ENCODE measurements at places on chromosomes 3 and 15.

DNA sequence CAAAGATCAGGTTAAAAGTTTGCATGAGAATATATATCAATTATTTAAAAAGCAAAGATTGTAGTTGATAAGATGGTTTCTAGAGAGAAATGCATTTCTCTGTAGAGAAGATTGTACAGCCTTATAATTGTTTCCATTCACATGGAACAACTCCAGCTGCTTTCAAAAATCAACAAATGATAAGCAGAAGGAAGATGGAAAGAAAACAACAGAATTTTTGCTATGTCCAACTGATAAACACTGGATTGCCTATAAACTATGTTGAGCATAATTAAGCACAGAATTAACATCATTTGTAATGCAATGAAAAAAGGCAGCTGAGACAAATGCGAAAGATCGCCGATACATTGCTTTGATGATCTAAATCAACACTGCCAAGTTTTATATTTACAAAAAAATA lies 89.0 kb downstream of the C3orf85 start:
- DNase-seq: no peak

- DNase-seq: no peak
Measured at GRCh38 chr3:8113626-8114025, 388.0 kb upstream of the LMCD1 start.

DNA sequence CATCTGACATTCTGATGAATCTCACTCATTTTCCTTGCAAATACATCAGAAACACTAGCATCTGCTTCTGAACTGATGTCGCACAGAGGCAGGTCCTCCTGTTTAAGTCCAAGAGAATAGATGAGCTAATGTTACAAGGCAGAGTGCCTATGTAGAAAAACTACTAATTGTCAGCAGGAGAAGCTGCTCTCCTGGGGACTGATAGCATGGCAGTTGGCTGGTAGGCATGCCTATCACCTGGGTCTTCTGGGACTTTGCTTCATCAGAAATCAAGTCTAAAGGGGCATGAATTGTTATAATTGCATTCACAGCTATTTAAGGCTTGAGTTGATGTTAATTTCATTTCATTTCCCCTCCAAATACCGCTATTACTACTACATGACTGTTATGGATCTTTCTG lies 457.2 kb downstream of the RAP2B start:
- DNase-seq: no peak

DNA sequence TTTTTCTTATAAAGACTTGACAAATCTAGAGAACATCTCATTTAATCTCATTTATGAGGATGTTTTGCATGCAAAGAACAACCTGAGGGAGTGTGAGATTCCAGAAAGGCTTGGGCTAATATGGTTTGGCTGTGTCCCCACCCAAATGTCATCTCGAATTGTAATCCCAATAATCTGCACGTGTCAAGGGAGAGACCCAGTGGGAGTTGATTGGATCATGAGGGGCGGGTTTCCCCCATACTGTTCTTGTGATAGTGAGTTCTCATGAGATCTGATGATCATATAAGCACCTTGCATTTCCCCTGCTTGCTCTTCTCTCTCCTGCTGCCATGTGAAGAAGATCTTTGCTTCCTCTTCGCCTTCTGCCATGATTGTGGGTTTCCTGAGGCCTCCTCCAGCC lies 103.0 kb downstream of the ZNF385D start:
- DNase-seq: no peak

DNA sequence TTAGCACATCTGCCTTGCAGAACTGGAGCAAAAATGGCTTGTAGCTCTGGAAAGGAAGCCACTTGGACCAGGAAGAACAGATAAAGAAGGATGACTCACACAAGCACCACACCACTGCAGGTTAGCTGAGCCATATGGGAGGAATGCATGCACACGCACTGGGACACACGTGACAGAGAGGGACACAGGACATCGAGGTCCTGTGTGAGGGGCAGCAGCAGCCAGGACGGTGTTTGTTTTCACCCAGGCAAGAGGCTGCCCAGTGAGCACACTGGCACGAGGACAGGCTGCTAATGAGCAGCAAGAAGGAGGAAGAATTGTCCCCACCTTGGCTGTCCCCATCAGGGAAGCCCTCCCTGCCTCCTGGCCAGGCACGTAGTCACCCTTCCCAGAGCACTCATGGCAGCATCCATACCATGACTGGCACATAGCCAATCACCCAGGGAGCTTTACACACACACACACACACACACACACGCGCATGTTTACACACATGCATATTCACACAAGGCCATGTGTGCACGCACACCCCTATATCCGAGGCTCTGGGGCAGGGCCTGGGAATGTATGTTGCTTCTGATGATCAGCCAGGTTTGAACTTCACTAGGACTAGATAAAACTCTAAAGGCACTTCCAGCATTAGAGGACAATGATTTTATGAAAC lies 24.0 kb upstream of the SPTBN5 start:
- peak; percentile 55 for DNase-seq

GRCh38 chr3:126451511-126451910 lies 24.2 kb downstream of the ZXDC start:
- no peak for DNase-seq

GRCh38 chr3:48820612-48821324 lies 26.9 kb downstream of the PRKAR2A start:
- DNase-seq: peak; percentile 25

- no peak for DNase-seq
Measured at GRCh38 chr3:190870127-190870526, 7.6 kb upstream of the GMNC start.

DNA sequence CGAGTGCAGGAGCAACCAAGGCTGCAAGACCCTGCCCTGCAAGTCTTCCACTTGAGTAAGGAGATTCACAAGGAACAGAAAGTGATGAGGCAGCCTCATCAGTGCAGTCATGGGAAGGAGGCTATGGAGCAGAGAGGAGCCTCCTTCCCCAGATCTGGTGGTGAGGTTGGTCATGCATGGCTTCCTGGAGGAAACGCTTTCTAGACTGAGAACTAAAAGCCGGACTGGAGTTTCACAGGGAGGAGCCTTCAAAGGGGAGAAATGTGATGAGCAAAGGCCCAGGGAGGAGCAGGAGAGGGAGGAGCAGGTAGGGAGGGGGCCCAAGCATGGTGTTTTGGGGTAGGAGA lies 139.9 kb downstream of the SRGAP3 start:
- DNase-seq: no peak

DNA sequence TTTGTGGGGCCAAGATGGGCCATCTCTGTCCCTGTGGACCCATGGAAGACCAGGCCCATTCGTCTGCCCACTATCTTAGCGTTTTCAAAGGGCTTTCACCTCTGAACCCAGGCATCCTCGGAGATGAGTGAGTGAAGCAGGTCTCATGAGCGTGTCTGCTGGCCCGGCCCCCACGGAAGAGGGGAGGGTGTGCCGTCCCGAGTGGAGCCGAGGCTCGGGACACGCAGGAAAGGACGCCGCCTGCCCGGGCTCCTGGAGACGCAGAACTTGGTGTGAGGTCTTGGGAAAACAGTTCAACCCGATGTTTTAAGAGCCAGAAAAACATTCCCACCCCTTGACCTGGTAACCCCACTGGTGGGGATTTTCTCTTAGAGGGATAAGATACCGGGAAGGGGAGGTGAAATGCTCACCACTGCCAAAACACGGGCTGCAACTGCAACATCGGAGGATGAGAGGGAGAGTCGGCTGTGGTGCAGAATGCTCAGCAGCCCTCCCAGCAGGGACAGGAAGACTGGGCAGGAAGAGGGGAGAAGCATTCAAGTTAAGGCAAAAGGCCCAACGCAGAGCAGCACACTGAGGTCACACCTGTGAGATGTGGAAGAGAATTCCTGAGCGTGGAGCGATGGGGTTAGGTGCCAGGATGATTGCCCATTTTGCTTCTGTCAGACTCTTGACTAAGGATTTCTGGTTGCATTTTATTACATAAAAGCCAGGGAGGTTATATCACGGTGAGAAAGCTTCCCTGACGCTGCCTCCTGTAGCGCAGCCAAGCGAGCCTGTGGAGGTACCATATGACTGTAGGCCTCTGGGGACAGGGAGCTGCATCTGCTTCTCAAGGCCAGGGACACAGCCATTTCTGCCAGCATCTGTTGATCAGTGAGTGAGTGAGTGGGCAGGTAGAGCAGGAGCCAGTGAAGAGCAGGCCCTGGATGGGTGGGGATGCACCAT lies 14.1 kb upstream of the STAB1 start:
- no peak for DNase-seq

- DNase-seq: no peak
Measured at GRCh38 chr3:180117381-180118163, 80.8 kb upstream of the PEX5L start.

DNA sequence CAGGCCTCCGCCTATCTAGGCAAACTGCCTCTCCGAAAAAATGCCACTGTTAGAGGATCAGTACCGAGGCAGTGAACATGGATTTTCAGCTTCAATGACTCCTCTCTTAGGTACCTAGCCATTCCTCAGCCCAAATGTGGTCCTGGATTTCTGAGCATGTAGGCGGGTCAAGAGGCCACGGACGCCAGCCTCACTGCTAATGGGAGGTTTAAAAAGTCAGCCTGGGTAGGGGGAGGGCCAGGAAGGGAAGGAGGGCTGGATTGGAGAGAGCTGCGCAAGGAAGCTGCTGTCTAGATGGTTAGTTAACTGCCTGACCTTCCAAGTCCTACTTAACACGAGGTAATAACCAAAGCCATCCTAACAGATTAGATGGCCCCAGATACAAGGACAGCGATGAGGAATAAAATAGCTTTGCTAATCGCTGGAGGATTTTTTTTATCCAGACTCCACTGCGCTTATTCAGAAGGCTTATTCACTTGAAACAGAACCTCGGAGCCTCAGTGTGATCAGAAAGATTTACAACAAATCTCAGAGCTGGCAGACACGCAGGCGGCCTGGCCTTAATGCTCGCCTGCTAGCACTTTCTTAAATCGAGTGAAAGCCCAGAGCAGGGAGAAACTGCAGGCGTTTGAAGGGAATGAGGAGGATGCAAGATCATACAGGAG lies 34.3 kb downstream of the TLE3 start:
- DNase-seq: no peak

- no peak for DNase-seq
Measured at GRCh38 chr3:134707908-134708597, 57.2 kb upstream of the KY start.

DNA sequence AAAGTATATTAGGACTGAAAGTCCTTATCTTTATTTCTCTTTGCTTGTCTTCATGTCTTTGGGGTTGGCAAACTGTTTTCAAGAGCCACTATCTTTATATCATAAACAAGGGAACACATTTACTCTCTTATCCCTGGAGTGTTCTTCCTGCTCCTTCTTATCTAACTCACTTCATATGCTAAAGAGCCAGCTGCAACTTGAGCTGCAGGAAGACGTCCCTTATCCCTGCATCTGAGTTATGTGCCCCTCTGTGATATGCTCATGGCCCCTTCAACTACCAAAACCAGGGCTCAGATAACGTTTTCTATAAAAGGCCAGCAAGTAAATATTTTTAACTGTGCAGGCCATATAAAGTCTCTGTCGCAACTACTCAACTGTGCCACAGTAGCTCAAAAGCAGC lies 137.0 kb upstream of the CRBN start:
- DNase-seq: no peak

GRCh38 chr3:53478921-53479664 lies 15.3 kb upstream of the CACNA1D start:
- no peak for DNase-seq

DNA sequence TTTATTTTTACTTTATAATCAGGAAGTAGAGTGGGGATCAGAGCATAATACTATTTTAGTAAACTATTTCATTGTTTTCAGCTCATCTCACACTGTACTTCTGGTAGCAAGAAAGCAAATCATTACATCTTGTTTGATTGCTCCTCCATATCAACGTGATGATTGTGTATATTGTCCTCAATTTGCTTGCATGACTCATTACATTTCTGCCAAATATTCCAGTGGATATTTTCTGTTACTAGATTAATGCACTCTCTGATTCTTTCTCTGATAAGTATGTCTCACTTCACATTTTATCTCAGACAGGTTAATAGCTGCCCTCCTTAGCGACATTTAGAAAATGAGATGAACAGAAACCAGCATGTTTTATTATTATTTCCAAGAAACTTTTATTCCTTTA lies 1145.3 kb downstream of the OTOL1 start:
- DNase-seq: no peak

DNA sequence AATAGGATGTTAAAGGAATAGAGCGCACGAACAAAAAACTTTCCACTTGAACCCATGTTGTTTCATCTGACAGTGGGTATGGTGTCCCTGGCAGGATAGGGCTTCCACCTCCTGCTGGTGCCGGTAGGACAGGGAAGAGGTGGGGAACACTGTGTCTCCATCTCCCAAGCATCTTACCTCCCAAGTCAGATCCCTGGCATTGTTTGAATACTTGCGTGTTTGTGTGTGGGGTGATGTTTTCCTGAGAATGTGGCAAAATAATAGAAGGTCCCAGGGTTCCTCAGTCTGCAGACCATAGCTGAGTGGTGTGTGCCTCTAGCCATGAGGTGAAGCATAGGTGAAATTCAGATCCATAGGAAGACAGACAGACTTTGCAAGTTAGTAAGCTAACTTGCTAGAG lies 119.4 kb downstream of the IGF1R start:
- no peak for DNase-seq

GRCh38 chr3:184582646-184583577 lies 21.3 kb downstream of the EPHB3 start:
- no peak for DNase-seq

GRCh38 chr15:99409097-99409473 lies 156.7 kb upstream of the MEF2A start:
- DNase-seq: peak; percentile 84

- no peak for DNase-seq
Measured at GRCh38 chr3:145692751-145693150, 468.2 kb downstream of the PLOD2 start.

- no peak for DNase-seq
Measured at GRCh38 chr15:87877822-87878542, 378.6 kb downstream of the NTRK3 start.

DNA sequence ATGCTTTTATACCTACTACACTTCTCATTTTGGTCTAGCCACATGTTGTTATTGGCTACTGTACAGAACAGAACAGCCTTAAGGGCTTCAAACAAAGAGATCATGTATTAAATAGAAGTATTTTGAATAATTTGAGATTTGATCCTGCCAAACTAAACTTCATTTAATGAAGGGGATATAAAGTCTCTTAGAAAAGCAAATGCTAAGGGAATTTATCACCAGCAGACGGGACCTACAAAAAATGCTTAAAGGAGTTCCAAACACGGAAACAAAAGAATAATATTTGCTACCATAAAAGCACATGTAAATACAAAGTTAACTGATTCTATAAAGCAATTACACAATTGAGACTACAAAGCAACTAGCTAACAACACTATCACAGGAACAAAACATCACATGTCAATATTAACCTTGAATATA lies 23.6 kb upstream of the FMN1 start:
- DNase-seq: no peak

GRCh38 chr3:16050641-16051467 lies 123.6 kb upstream of the GALNT15 start:
- DNase-seq: no peak

DNA sequence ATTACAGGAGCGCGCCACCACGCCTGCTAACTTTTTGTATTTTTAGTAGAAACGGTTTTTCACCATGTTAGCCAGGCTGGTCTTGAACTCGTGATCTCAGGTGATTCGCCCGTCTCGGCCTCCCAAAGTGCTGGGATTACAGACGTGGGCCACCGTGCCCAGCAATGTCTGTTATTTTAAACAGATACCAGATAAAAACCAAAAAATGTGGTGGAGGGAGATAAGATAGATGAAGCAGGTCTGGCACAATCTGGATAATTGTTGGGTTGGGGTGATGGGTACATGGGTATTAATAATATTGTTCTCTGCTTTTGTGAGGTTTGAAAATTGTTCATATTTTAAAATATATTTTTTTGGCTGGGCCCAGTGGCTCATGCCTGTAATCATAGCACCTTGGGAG lies 4.7 kb downstream of the RNF111 start:
- no peak for DNase-seq

- DNase-seq: no peak
Measured at GRCh38 chr3:64148955-64149653, 76.2 kb downstream of the PRICKLE2 start.

- DNase-seq: no peak
Measured at GRCh38 chr3:118505784-118506183, 528.9 kb downstream of the IGSF11 start.

All from HCEC 1CT (cell line).